ENCODE measurements at places on chromosomes 12 and 14. TPM values are rescaled to one million over a fixed set of nuclear protein-coding genes. Genes with fewer than 3 reads are reported as not detected.

Gene AP4S1
- 7.6 TPM for total RNA-seq

Gene MAP3K9
- 2.4 TPM for total RNA-seq

Gene CMTM5
- not detected for total RNA-seq

Gene HOXC10
- total RNA-seq = 48.3 TPM

Gene CD163L1
- 0.36 TPM for total RNA-seq

Gene BMAL2
- 0.31 TPM for total RNA-seq

Gene TMEM119
- not detected for total RNA-seq

Gene GSG1
- not detected for total RNA-seq

Gene TARBP2
- total RNA-seq = 15.5 TPM

Gene HOXC11
- 0.36 TPM for total RNA-seq

Gene GPD1
- 317 TPM for total RNA-seq

Gene LRP6
- total RNA-seq = 21.4 TPM
